Stimulated activated CD4-positive, alpha-beta T cell treated with anti-CD3 and anti-CD28 coated beads, Interleukin-2, amount 100 ng/mL, for 48 hours (primary cell): ENCODE measurements at places on chromosomes 11 and 22.

DNA sequence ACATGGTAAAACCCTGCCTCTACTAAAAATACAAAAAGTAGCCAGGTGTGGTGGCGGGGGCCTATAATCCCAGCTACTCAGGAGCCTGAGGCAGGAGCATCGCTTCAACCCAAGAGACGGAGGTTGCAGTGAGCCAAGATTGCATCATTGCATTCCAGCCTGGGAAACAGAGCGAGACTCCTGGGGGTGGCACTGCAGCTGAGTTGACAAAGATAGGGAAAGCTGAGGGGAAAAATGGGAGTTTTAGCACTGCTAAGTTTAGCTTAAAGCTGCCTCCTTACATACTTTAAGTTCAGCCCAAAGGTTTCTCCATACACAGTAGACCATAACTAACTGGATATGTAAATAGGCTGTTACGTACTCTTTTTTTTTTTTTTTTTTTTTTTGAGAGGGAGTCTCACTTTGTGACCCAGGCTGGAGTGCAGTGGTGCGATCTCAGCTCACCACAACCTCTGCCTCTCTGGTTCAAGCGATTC is 9.0 kb upstream of the USP28 start:
- DNase-seq: no peak

- DNase-seq: no peak
Observed at GRCh38 chr22:23553438-23553837, 26.7 kb downstream of the IGLL1 start.

GRCh38 chr11:133553885-133554740 is 21.8 kb upstream of the OPCML start:
- no peak for DNase-seq

GRCh38 chr11:126118806-126119205 is 56.1 kb upstream of the CDON start:
- no peak for DNase-seq

DNA sequence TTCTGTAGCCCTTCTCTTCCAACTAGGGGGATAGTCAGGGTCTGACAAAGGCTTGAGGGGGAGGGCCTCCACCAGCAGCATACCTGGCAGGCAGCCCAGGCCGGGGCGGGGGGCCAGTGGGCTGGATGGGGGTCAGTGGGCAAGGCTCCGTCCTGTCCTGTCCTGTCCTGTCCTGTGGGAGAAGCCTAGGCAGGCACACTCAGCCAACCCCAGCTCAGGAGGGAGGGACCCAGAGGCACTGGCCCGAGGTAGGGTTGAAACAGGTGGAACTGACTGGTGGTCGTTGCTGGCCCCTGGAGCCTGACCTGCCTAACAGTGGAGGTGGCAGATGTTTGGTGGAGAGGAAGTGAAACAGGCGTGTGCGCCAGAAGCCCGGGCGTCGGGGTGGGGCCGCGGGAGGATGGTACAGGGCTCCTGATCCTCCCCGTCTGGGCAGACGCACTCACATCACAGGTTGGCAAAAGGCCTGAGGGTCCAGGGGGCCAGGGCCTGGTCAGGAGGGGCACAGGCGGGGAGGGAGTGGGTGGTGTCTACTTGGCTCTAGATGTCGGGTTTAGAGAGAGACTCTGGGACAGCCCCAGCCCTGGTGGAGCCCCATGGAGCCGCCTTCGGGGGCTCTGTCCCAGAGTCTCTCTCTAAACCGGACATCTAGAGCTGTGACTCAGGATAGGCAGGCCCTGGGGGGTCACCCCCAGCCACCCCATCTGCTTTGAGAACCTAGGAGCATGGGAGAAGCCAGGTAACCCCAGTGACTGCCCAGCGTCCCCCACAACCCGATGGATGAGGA is 32.5 kb upstream of the GRAMD4 start:
- no peak for DNase-seq

DNA sequence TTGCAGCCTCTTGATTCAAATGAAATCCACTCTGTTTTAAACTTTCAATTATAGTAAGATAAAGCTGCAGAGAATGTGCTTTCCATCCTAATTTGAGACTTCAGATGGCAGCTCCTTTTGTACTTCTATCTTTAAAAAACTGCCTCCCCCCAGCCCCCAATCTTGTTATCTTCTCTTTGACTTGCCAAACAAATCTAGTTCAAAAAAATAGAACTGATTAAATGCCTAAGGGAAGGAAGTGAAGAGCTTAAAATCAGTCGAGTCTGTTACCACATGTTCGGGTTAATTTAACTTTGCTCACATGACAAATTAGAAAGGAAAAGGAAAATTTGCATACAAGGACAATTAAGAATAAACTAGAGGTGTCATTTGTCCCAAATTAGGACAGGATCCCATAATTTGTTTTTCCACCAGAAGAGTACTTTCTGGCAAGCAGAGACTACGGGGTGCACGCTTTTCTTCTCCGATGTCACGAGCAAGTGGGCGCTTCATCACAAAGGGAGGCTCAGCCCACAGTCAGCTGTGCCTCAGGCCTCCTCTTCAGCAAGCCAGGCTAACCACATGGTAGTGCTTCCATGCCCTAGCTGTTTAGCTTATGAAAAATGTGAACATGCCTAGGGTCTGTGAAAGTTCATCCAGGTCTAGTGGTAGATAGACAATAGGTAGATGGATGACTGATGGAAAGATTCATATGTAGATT is 69.0 kb upstream of the LDLRAD3 start:
- no peak for DNase-seq

DNA sequence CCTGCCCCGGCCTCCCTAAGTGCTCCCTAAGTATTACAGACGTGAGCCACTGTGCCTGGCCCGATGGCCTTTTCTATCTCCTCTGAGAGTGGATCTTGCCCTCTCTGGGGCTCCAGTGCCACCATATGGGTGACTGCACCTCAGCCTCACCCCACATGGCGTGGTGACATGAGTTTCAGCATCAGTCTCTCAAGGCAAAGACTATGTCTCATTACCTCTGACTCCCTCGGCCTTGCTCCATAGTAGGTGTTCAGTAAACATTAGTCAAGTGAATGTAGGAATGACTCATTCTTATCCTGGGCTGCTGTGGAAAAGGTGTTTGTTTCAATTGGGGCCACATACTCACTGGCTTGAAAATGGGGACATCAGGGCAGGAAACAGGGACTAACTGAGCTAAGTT is 168.8 kb downstream of the GRIK4 start:
- no peak for DNase-seq

DNA sequence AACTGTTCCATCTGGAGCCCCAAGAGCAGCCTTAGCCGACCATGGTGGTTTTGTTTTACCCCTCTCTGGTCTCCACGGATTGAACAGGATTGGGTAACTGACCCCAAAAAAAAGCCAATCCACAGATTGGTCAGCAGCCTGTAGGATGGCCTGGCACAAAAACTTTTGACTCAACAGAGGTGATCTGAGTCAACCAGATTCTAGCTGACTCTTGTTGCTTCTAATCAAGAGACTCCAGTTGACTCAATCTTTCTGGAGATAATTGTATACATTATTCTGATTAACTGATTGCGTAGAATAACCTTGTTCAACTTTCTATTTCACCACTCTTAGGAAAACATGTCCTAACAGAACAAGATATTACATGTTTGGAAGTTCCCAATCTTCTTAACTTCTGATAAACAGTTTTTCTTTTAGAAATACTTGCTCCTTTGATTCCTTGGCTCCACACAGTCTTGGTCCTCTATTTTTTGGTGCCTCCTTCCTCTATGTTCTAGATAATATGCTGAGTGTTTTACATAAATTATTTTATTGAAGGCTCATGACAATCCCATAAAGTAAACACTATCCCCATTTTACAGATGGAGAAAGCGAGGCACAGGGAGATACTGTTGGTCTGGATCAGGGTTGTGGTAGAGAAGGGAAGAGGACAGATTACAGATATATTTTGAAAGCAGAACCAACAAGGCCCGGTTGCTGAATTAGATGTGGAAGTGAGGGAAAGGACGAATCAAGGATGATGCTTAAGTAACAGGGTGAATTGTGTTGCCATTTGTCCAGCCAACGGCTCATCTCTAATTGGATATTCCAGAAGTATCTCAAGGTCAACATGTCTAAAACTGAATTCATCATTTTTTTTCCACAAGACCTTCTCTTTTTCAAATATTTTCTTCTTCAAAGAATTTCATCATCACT is 11.5 kb upstream of the ZC3H12C start:
- DNase-seq: no peak

DNA sequence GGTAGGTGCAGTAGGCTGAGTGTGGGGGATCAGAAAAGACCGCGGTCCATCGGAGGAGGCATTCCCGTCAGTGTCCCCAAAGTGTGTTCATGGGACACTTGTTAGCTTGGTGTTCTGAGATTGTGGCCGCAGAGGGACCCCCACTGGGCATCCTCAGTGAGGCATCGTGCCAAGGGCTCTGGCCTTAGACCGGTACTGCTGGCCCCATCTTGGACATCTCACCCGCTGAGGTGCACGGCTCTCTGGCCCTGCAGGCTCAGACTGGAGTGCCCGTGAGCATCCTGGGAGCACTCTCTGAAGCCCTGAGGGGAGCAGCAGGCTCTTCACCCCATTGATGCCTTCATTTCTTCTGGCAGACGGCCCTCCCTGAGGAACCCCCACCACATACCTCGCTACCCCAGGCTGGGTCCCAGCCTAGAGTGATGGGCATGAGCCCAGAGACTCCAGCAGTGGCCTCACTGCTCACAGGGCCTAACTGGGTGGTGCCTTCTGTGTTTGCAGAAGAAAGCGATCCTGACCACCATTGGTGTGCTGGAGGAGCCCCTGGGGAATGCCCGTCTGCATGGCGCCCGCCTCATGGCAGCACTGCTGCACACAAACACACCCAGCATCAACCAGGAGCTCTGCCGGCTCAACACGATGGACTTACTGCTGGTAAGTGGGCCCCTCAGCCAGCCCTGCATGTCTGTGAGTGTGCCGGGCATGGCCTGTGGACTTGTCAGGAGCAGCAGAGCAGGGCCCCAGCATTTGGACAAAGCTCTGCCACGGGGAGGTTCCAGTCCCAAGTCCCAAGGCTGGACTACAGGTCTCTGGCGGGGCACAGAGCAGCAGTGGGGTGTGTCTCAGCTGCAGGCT is 51.6 kb downstream of the SBF1 start:
- DNase-seq: no peak

GRCh38 chr11:2311353-2312133 is 9.7 kb downstream of the TSPAN32 start:
- no peak for DNase-seq

DNA sequence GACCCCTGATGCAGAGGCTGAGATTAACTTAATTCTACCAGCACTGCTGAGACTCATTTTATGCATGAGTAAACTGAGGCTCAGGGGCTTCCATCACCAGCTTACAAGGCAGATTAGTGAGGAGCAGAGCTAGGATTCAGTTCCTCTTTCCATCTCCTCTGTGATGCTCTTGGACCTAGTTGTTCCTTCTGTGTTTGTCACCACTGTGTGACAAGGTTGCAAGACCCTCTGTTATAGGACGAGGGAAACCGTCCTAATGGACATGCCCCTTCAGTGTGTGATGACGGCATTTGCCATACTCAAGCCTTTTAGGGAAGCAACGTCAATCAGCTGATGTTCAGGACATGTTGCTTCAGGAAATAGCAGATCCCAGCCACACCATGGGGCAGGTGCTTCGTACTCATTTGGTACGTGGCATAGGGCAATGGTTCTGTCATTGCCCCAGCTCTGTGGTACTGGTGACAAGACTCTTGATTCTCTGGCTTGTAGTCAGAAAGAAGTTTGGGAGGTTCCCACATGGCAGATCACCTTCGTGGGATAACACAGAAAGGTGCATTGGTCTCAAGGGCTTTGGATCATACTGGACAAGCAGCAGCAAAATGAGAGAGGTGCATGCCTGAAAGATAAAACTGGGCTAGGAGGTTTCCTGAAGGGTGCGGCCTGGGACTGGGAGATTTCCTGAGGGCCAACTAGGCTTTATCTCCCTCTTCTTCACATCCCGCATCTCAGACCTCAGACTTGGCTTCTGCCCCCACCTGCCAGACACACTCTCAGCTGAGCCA is 23.9 kb upstream of the CD44 start:
- no peak for DNase-seq

- no peak for DNase-seq
Observed at GRCh38 chr11:121650351-121651256, 197.8 kb upstream of the SORL1-AS1 start.

DNA sequence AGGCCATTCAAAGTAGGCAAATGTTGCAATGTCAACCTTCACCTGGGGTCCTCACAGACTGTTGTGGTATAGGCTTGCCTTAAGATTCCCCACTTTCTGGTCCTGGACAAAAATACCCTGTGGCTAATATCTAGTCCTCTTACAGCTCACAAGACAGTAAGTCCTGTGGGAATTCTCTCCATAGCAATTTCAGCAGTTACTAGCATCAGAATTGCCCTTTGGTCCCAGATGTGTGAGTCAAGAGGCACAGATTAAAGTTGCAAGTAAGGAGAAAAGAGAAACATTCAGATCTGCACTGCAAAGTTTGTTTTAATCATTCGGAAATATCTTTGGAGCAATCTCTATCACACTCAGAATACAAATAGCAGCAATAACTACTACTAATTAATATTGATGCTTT is 420.2 kb downstream of the NTM start:
- no peak for DNase-seq

GRCh38 chr22:38239101-38239761 is 33.6 kb downstream of the TMEM184B start:
- DNase-seq: no peak

GRCh38 chr11:114392735-114393667 is 7.3 kb downstream of the C11orf71 start:
- no peak for DNase-seq

- no peak for DNase-seq
Observed at GRCh38 chr22:28903729-28904128, 20.4 kb downstream of the ZNRF3 start.

DNA sequence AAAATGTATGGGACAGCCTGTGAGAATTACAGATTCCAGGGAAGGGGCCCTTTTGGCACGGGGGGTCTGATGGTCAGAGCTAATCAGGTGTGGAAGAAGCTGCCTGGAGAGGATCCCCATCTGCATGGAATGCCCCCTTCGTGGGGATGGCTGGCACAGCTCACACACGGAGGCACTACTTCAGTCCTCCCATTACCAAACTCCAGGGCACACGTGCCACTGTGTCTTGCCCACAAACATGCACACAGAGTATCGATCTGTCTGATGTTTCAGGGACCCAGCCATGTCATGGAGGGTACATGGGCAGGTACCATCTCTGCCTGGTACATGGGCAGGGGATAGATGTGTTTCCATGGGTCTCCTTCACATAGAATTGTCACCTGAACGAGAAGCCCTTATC is 14.7 kb downstream of the KCNQ1OT1 start:
- DNase-seq: no peak

GRCh38 chr11:8384199-8384821 is 120.6 kb upstream of the LMO1 start:
- no peak for DNase-seq

- DNase-seq: no peak
Observed at GRCh38 chr22:44608597-44609399, 93.2 kb upstream of the PRR5 start.

DNA sequence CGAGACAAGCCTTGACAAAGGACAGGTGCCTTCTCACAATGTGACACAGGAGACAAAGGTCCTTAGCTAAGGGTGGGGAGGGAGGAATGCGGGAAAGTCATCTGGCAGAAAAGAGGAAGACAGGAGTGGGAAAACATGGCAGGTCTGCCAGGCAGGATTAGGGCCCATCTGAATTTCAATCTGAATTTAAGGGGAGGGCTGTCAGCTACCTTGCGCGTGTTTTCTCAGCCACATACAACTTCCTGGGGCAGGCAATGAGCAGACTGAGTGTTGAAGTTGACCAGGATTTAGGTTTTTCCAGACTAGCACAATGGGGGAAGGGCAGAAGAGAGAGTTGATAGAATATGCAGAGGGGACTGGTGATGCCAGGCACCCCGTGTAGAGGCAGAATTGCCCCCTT is 66.7 kb upstream of the LARGE1 start:
- DNase-seq: no peak

GRCh38 chr11:10291801-10292638 is 2.0 kb downstream of the SBF2 start:
- DNase-seq: no peak
